Stimulated activated CD8-positive, alpha-beta memory T cell treated with anti-CD3 and anti-CD28 coated beads, Interleukin-4, amount 100 ng/mL, for 1 hour (primary cell): ENCODE measurements at places on chromosomes 16 and 17.

- DNase-seq, result no peak
Measured at GRCh38 chr16:51418258-51418657, 267.2 kb upstream of the SALL1 start.

DNA sequence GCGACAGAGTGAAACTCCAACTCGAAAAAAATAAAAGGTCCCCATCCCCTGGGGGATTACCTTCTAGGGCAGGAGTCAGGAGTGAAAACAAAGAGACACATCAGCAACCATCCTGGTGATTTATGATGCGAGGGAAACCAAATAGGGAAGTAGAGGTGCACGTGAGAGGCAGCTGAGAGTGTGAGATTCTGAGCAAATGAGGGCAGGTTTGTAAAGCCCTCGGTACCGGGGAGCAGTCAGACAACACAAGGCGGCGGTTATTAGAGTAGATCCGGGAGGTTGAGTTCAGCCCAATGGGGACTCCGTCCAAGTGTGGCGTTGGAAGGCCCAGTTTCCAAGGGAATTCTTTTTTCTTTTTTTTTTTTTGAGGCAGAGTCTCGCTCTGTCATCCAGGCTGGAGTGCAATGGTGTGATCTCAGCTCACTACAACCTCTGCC, 7.4 kb upstream of the ARMC7 start:
- DNase-seq, result no peak

DNA sequence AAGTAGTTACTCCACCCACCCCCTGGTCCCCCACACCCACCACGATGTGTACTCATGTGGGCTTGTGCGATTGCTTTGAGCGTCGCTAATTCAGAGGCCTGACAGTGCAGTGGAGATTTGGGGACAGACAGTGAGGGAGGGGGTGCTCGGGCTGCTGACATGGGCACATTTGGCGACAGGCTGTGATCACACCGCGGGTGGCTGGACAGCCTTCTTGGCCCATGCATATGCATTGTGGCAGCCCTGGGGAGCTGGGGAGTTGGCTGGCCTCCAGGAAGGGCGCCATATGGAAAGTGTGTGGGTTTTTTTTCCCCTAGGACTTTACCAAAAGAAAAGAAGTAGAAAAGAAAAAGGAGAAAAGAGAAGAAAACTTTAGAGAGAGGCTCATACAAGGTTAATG, 275.5 kb upstream of the N4BP1 start:
- DNase-seq, result no peak

- DNase-seq, result no peak
Measured at GRCh38 chr16:25912321-25912720, 220.6 kb downstream of the HS3ST4 start.

GRCh38 chr16:16095646-16096045, 127.6 kb downstream of the ABCC6 start:
- no peak for DNase-seq

DNA sequence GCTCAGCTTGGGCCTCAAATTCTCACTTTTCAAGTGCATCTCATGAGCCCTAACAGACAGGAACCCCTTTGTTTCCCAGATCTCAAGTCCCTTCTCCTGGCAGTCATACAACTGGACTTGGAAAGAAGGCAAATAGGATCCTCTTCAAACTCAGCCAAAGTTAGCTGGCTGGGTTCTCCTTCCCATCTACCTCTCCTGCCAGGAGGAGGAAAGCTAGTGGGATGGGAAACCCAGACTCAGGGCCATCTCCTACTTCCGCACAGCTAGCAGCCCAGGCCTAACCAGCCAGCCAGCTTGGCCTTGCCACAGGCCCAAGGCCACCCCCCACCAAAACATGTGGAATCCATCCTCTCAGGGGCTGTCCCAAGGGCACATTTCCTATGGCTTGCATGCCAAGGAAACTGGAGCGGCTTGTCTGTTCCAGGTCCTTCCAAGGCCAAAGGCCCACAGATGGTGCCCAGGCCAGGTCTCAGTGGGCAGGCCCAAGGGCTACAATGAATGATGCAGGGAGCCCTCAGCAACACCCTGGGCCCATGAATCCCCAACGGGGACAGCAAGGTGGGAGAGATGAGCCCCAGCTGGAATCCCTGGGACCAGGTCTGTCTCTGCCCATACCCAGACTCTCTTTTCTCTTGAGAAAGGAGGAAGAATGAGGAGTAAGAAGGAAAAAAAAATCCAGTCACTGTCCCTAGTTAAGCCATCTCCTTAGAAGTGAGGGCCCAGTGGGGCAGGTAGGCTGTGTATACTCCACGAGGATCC, 1.7 kb downstream of the SMARCD2 start:
- DNase-seq, result no peak

- DNase-seq, result no peak
Measured at GRCh38 chr17:28174352-28175046, 132.0 kb downstream of the NLK start.

DNA sequence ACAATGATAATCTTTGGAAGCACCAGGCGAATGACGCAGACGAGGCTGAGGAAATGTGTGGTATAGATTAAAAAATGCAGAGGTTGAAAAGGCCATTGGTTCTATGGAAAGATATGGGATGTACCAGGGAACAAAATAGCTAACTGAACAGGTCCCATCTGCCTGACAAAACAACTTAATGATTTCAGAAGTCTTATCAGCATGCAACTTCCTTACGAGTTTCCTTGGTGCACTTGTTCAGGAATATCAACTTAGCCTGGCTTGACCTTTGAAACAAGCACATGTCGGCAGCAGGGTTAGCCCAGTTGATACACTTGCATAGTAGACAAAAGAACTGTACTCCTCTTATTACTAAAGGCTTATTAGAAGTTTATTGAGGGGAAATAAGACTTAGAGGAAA, 90.9 kb upstream of the CDH11 start:
- no peak for DNase-seq

DNA sequence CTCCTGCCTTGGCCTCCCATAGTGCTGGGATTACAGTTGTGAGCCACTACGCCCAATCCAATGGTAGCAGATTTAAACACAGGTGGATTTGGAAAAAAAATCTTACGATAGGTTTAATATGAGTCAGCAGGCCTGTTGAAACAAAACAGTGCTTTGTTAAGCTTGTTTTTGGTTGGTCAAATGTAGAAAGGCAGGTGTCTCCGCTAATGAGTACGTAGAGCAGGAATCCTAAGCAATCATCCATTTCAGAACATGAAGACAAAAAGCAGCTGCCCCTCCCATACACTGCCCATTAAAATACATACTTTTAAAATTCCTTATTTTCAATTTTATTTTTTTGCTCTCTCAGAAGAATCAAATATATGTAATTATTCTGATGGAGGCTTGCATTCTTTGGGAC, 1.9 kb upstream of the WWOX start:
- no peak for DNase-seq

- no peak for DNase-seq
Measured at GRCh38 chr16:17053536-17054160, 417.1 kb downstream of the XYLT1 start.

DNA sequence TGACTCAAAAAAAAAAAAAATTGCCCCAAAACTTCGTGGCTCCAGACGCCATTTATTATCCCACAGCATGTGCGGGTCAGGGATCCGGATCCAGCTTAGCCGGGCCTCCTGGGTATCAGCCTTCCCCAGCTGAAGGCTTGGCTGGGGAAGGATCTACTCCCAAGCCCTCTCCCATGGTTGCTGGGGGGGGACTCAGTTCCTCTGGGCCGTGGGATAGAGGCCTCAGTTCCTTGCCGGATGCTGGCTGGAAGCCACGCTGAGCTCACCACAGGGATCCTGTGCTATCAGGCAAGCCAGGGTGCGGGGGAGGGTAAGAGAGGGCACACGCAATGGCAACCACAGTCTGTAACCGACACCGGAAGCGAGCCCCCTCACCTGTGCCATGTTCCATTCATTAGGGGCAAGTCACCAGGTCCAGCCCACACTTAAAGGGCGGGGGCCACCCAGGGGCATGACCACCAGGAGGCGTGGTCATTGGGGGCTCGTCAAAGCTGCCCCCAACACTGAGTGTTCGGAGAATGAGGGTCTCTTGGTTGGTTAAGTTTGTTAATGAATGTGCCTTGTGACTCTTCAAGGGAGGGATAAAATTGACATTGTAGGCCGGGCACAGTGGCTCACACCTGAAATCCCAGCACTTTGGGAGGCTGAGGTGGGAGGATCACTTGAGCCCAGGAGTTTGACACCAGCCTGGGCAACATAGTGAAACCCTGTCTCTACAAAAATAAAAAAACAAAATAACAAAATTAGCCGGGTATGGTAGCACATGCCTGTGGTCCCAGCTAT, 210.0 kb upstream of the GSE1 start:
- DNase-seq, result no peak

- no peak for DNase-seq
Measured at GRCh38 chr17:6461792-6462524, 17.7 kb downstream of the PIMREG start.

GRCh38 chr17:28499684-28500357, 6.3 kb upstream of the FOXN1 start:
- DNase-seq, result no peak

DNA sequence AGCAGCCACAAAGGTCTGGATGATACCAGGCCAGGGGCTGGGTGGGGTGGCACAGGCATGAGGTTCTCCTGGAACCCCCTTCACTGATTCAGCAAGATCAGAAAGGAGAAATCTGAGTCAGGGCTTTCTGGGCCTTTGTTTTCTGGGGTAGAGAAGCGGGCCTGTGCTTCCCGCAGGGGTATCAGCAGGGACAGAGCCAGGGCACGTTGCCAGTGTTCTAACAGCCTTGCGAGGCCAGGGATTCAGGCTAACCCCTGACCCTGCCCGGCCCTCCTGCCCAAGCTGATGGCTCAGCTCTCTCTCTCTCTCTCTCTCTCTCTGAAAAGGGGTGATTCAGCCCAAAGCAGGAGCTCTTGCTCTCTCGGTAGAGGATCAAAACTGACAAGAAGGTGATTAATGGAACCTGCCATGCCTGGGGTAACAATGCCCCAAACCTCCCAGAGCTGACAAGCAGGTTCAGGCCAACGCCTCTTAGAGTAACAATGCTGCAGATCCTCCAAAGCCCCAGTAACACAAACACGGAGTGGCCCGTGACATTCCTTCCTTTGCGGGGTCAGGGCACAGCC, 2.0 kb upstream of the KRT13 start:
- no peak for DNase-seq

DNA sequence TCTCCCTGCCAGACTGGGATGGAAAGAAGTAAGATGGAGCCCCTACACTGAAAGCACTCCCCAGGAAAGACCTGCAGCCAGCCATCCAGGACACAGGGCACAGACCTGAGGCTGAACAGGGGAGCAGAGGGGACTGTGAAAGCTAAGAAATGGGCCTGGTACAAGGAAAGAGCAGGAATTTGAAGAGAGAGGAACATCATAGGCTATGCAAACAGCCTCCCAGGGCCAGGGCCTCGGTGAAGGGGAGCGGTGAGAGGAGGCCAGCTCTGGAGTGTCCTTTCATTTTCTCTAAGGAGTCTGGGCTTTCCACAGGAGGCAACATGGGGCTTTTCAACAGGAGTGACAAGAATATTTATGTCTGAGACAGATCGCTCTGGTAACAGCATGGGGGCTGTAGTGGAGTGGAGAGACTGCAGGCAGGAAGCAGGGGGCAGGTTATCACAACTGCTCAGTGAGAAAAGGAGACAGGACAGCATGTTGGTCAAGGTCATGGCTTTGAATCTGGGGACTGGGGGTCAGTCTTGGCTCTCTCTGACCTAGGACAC, 50.1 kb downstream of the TOM1L2 start:
- no peak for DNase-seq

DNA sequence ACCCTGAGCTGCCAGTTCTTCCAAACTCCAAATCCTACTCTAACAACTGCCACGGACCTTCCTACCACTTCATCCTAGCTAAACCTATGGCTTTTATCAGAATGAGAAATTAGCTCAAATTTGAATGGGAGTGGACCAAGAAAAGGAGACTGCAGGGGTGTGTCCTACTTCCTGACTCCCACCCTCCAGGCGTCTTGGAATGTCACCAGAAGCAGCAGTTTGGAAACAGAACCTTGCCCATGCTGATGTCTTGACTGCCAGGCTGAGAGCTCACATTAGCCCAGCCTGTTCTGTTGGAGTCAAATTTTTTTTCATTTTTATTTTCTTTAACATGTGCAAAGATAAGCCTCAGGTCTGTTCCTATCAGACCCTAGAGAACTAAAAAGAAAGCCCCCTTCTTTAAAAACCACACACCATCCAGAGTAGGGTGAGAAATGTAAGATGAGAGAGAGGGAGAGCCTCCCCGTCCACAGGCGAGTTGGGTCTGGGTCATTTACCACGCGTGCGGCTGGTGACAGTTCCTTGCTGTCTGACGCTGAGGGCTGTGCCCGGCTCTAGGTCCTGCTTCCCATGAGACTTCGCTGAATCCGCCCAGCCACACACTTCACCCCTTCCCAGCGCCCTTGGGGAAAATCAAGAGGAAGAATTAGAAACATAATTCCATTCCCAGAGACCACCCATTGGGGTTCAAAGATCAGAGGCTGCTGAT, 54.3 kb downstream of the WNT3 start:
- DNase-seq, result no peak

- no peak for DNase-seq
Measured at GRCh38 chr17:41559548-41559947, 12.3 kb downstream of the KRT9 start.

GRCh38 chr16:11168386-11169051, 87.5 kb downstream of the SOCS1 start:
- no peak for DNase-seq

GRCh38 chr16:82807311-82807710, 180.5 kb downstream of the CDH13 start:
- no peak for DNase-seq

- DNase-seq, result no peak
Measured at GRCh38 chr17:48981927-48982539, 13.6 kb upstream of the GIP start.

- DNase-seq, result no peak
Measured at GRCh38 chr16:82735186-82735585, 108.4 kb downstream of the CDH13 start.

DNA sequence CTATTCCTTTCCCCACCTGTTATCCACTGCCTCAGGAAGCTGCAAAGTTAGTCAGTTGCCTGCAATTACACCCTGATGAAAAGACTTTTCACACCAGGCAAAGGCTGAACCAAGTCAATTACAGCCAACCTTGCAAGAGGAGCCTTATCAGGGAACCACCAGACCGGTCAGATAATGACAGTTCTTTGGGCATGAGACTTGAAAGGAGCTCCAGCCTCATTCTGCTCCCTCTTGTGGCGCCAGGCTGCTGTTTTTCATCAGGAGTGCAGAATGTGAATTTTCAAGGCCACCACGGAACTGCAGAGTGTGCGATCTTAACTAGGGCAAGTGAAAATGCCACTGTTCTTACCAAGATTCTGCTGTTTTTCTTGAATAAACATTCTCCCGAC, 22.5 kb downstream of the DNAI2 start:
- no peak for DNase-seq

- DNase-seq, result no peak
Measured at GRCh38 chr17:51904379-51904778, 254.1 kb downstream of the CA10 start.
